Mammary epithelial cell (primary cell): ENCODE measurements at places on chromosomes 3 and 15.
A peak's percentile ranks its signal among the peaks of the same experiment; 100 is the strongest.

GRCh38 chr3:84755860-84756259 is 202.9 kb upstream of the CADM2 start:
- no peak for DNase-seq

GRCh38 chr3:32256206-32256605 is 17.7 kb downstream of the CMTM8 start:
- peak; percentile 42 for DNase-seq

- peak; percentile 76 for DNase-seq
Measured at GRCh38 chr3:101780661-101781060, 1.6 kb downstream of the NXPE3 start.

- peak; percentile 95 for DNase-seq
Measured at GRCh38 chr3:52406231-52406661, 38.7 kb downstream of the SEMA3G start.
